ENCODE measurements at places on chromosomes 5 and 9.
A peak's percentile ranks its signal among the peaks of the same experiment; 100 is the strongest.

DNA sequence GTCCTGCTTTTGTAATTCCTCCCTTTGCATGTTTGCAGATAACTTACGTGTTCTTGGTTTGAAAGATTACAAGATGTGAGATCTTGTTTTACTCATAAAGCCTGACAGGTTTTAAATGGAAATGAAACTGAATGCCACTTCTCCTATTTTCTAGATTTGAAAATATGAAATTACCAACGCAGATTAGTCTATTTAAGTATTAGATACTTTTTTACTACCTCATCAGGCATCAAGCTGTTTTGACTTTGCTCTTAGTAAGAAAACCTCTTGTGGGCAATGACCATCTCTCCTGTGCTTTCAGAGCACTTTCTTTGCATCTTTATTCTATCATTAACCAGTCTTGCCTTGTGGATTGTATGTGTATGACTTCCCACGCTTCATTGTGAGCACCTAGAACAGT, 3.5 kb downstream of the DMXL1 start:
- DNase-seq, result no peak

DNA sequence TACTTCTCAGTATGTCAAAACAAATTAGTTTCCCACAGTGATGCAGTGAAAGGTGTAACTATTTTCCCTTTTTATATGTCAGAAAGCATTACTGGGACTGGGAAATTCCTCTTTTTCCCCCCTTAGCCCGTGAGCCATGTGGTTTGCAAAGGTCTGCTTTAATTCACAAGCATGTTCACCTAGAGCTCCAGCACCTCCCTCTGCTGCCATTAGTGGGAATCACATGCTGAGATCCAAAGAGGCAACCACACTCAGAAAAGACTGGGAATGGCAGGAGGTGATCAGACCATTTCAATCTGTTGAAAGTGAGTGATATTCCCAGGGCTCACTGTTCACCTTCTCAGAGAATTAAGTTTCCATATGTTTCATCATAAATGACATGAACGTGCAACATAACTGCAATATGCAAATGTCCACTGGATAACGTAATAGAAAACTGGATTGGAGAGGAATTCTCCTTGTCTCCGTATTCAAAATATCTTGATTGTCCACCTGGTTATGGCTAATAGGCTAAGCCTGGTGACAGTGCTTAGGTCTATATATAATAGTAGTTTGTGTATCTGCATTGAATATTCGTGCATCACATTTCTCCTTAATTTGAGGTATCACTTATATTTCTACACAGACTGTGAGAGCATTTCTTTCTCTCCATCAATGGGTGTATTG, 703.5 kb upstream of the WWC1 start:
- DNase-seq, result no peak

DNA sequence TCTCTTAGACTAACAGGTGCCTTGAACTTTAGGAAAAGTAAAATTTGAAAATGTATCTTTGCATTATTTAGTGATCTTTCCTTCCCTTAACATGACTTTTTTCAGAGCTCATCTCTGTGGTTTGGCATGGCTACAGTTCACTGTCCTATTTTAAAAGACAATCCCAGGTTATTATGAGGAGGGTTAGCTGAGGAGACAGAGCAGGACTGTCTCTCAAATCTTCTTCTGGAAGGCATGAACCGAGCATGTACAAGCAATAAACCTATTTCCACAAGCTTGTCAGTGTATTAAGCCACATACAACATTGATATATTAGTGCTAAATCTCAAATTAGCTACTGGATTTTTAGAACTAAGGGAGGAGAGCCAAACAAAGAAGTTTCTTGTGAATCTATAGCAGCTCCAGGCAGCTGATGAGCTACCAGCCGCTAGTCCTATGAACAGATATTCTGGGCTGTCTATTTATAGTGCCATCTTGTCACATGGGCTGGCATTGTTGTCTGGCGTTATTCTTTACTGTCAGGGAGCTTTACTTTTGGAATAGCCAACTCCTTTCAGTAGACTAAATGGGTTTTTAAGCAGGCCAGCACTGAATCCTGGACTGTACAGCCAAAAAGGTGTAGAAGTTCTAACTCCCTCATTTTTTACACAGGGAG, 171.2 kb upstream of the ACTBL2 start:
- DNase-seq, result no peak

DNA sequence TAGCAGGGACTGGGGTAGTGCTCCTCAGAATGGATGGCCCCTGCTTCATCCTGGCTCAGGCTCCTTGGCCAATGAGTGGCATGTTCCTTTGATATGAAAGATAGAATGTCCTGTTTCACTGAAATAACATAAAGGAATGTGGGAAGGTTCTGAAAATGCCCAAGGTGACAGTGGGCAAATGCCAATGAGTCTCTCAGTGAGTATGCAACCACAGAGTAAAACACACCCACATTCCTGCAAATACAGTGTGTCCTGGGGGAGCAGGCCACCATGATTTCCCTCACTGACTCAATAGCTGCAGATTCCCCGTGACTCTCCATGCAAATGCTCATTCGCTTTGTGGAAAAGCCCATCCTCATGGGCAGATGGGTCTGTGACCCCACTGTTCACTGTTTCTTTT, 36.4 kb downstream of the ZNF366 start:
- no peak for DNase-seq

- peak; percentile 48 for DNase-seq
Observed at GRCh38 chr5:176543428-176544182, 5.5 kb upstream of the CDHR2 start.

DNA sequence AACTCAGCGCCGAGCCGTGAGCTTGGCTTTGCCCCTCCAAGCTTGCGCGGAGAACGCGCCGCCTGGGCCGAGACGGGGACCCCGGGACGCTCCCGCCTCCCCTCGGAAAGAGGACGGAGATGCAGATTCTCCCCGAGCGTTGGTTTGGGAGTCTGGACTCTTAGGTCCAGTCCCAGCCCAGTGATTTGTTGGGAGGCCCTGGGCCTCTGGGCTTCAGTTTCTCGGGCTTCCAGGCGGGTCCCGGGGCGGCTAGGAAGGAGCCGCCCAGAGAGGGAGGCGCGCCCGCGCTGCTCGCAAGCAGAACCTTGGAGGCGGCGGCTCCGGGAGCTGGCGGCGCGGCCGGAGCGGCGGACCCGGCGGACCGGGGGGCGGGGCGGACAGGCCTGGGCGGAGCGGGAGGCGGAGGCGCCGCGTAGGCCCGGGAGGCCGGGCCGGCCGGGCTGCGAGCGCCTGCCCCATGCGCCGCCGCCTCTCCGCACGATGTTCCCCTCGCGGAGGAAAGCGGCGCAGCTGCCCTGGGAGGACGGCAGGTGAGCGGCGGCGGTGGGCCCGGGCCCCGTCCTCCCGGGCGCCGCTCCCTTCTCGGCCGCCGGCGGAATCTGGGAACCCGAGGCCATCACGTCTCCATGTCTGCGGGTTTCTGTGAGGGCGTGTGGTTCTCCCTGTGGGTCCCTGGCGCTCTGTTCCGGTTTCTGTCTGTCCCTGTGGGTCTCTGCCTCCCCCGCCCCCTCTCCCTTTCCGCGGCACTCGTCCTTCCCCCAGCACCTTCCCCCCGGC, at the start of gene B4GALT7:
Gene B4GALT7, plus strand, starts transcription at position 402 of the 777 bp plus-strand sequence. Its CDS starts 79 bp downstream, at position 481.
- peak; percentile 68 for DNase-seq

GRCh38 chr5:25295067-25295466, 650.3 kb upstream of the CDH10 start:
- no peak for DNase-seq

DNA sequence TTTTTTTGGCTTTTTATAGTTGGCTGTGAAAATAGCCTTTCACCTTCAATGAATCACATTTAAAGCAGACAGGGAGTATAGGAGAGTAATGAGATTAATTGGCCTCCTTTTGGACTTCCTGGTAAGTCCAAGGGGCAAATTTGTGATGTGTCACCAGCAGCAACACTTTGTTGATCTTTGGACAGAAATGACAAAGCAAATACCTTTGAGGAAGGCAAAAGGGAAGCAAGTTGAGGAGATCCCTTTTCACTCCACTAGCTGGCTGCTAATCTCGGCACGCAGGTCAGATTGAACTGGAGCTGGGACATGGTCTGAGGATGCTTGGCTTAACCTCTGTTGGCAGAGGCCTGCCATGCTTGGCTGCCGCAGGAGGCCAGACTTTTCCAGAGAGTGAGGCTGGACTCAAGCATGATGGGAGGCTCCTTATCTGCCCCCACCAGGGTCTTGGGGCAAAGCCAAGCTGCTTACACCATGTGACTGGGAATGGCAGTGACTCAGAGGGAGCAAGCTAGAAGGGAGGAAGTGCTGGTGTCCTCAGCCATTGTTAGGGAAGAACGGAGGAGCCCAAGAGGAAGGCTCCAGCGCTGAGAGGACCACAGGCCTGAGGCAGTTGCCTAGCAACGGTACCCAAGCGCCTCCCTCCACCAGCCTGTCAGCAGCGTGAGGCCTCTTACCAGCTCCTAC, 174.5 kb upstream of the MAP1B start:
- peak; percentile 11 for DNase-seq

DNA sequence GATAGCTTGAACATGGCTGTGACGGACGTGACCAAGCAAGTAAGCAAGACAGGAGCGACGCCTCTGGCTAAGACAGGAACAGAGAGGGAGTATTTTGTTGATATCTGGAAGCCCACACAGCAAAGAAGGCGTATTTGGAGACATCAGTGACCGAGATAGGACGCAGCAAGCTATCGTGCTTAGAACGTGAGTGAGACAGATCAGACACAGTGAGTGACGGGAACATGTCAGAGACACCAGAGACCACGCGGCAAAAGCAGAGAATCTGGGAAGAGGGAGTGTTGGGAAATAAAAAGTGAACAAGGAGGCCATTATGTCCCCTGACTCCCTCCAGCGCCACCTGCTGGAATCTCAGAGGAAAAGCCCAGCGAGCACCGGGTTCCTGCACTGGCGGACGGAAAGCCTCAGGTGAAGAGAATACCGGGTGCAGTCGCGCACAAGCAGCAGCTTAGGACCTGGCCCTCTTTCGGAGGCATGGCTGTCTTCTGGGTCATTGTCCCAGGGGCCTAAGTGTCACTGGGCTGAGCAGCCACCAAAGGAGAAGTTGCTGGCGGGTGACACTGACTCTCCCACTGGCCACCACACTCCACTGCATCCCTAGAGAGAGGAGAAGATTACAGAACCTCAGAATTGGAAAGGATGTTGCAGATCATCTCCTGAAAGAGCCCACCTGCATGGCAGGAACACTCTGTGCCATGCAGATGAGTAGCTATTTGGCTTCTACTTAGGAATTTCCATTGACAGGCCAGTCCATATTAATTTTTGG, 99.1 kb downstream of the FBXO38 start:
- DNase-seq, result no peak

DNA sequence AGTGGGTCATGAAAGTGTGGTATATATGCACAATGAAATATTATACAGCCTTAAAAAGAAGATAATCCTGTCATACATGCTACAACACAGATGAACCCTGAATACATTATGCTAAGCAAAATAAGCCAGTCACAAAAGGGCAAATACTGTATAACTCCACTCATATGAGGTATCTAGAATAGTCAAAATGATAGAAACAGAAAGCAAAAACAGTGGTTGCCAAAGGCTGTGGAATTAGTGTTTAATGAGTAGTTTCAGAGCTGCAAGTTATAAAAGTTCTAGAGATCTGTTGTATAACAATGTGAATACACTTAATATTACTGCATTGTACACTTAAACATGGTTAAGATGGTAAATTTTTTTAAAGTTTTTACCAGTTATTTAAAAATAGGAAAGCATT, 135.0 kb downstream of the OXCT1 start:
- DNase-seq, result no peak

- DNase-seq, result peak; percentile 81
Observed at GRCh38 chr9:109316207-109316640, 4.6 kb downstream of the EPB41L4B start.

- no peak for DNase-seq
Observed at GRCh38 chr9:97819735-97820134, 33.3 kb upstream of the FOXE1 start.

DNA sequence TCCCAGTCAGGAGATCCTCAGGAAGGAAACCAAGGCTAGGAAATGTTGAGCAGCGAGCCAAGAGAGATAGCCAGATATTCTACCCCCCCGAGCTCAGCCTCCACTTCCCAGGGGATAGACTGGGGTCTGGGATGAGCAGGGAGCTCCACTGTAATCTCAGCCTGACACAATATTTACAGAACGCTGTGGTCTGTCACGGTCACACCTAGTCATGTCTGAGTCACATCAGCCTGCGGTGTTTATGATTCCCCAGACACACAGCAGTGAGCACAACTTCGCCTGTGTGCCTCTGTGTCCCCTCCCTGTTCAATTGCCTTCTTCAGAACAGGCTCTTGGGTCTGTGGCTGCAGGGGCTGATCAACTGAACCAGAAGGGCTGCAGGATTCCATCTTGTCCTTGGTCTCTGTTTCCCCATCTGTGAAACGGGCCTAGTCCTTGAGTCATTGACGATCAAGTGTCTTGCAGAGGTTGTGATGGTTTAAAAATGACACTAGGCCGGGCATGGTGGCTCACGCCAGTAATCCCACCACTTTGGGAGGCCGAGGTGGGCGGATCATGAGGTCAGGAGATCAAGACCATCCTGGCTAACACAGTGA, 8.6 kb upstream of the PRRX2 start:
- no peak for DNase-seq

DNA sequence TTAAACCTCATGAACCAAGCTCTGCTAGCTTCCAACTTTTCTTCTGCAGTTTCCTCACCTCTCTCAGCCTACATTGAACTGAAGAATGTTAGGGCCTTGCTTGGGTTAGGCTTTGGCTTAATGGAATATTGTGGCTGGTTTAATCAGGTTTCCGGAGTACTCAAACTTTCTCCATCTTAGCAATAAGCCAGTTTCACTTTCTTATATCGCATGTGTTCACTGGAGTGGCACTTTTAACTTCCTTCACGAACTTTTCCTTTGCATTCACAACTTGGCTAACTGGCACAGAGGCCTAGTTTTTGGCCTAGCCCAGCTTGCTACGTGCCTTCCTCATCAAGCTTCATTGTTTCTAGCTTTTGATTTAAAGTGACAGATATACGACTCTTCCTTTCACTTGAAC, 81.0 kb upstream of the MAST4 start:
- DNase-seq, result no peak

DNA sequence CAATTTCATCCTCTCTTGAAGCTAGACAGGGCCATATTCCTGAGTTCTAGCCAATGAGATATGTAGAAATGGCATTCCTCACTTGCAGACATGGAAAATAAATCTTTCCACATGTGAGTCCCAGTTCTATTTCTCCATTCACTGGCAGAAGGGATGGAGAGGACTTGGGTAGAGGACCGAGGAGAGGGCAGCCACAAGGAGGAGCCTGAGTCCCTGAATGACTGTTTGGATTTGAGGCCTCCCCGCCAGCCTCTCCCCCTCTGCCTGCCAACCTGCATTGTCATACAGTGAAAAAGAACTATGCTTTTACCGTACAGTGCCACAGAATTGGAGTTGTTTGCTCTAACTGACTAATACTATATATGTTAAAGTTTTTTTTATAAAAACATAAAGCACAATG, 583.0 kb upstream of the WWC1 start:
- no peak for DNase-seq

- DNase-seq, result no peak
Observed at GRCh38 chr5:177194268-177194667, 60.7 kb downstream of the NSD1 start.

GRCh38 chr9:117938086-117938485, 233.9 kb downstream of the TLR4 start:
- DNase-seq, result no peak

DNA sequence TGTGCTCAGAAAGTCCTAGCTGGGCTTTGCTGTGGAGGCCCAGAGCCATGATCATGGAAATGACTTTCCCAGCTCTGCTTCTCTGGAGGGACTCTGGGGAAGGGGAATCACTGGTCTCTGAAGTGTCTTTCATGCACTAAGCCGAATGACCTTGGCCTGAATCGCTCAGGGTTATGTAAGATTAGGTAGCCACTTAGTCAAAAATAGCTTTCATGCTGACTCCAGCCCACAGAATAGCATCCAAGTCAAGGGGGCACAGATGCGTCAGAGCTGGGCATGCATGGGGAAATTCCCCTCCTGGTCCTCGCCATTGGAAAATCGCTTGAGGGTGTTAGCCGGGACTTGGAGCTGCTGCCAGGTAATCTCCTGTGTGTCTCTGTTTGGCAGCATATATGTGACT, 36.1 kb upstream of the PPARGC1B start:
- no peak for DNase-seq
